ENCODE measurements at places on chromosomes 3 and 15.

DNA sequence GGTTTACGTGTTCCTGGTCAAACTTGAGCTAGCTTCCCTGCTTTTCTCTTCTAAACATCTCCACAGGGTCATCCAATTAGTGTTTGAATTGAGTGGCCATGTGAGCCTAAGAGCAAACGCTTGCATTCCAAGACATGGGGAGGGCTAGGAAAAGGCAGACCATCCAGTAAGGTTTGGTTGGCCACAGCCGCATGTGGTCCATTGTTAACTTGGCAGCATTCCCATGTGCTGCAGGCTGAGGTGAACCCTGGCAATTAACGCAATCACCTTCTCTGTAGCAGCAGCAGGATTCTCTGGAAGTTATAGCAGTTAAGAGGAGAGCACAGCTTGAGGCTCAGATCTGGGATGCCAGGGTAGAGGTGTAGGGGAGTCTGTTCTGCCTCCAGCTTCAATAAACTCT lies 502.2 kb upstream of the LMCD1 start:
- DNase-seq: no peak

DNA sequence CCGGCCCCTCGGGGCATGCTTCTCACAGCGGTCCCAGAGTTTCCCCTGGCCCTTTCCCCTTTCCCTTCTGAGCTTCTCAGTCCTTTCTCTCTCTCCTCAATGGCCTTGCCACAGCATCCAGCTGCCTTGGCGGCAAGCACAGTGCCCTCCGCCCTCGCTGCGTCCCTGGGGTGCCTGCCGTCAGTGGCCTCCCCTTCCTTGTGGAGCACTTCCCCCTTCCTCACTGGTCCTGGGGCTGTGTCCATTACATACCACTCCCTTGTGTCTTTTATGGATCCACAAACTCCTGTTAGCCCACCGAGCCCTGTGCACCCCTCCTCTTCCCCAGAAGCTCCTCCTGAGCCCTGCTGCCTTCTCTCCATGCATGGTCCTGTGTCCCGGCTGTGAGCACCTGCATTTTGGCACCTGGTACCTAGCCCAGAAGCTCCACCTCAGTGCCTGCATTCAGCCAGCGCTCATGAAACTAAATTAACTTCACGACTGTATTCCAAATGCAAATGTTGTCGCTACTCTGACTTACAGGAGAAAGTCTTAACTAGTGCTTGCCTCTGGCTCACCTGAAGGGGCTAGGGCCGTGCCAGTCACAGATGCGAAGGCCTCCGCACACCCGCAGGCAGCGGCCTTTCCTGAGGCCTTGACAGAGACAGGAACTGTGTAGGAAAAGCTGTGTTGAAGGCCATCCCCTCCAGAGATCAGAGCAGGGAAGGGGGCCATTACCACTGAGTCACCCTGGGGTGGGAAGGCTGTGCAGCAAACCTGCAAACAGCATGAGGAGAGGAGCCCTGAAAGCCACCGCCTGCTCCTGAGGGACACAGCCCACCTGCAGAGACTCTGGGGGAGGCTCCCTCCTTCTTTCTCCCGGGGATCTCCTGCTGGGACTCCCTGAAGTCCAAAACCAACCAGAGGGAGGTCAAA lies 19.1 kb upstream of the KLF13 start:
- no peak for DNase-seq

GRCh38 chr3:116757315-116757714 lies 47.7 kb downstream of the TUSC7 start:
- DNase-seq: no peak

DNA sequence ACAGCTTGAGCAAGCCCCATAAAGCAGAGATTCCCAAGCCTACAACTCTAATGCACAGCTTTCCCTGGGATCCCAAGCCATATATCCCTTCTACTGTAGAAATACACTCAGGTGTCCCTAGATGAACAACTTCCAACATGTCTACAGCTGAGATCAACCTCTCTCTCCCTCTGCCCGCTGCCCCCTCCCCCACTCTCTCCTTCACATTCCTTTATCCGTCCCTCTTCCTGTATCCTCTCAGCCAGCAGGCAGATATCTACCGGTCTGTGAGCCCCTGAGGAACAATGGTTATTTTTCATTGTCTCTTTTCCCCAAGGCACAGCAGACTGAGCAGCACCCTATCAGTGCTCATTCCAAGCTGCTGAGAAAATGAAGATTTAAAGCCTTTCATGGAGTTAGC lies 138.6 kb downstream of the SUCLG2 start:
- no peak for DNase-seq

DNA sequence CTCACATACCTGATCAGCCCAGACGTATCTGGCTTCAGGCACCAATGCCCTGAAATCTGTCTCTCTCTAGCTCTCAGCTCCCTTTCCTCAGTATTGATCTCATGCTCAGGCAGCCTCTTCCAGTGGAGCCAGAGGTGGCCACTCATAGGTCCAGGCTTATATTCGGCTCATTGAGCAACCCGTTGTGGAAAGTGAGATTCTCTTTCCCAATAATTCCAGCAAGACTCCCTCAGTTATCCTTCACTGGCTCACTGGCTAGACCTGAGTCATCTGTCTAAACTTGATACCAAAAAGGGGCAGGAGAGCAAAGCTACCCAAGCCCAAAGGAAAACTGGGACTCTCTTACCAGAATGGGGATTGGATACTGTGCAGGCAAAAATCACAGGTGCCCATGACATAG lies 33.4 kb upstream of the FRMD4B start:
- DNase-seq: no peak

DNA sequence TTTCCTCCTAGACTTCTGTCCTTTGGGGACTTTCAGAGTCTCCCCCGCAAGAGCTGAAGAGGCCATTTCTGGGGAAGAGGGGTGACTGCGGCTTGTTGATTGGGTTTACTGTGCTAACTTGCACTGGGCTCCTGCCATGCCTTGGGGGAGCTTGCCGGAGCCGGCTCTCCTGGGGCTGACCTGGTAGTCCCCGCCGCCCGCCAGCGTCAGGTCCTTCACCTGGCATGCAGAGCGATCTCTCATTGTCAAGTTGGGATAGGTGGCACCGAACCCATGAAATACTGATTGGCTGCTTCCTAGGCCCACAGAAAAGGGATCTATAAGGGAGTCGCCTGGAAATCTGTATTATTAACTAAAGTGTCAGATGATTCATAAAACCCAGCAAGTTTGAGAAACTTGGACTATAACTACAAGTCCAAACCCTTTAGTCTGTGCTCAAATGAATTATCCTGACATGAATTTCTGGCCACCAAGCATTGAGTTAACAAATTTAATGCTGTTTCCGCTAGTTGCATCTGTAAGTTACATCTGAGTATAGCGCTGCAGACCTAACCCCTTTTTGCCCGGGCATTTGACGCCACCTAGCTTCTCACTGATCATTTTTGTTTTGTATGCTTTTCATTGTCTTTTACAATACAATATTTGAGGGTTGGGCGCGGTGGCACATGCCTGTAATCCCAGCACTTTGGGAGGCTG lies 607 bp upstream of the IMP3 start:
- DNase-seq: peak; percentile 76

GRCh38 chr15:59039225-59039624 lies 51.8 kb downstream of the RNF111 start:
- no peak for DNase-seq

- no peak for DNase-seq
These were observed 13.9 kb downstream of the DNAJB8 start for GRCh38 chr3:128452678-128453275.

DNA sequence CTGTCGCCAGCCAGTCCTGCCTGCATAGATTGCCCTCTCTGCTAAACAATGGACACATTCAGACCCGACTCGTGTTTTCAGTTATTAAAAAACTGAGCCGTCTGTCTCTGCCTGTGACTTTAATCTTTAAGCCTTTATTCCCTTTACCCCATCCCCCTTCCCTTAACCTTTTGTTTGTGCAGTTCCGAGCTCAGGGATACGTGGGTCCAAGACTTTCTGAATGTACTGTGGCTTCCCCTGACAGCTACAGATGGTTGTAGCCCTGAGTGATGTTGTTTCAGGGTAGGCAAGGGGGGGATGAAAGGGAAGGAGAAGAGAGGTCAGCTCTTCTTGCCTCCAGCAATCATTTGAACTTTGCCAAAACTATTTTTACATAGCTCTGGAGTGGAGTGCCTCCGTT lies 44.6 kb downstream of the EEFSEC start:
- no peak for DNase-seq

DNA sequence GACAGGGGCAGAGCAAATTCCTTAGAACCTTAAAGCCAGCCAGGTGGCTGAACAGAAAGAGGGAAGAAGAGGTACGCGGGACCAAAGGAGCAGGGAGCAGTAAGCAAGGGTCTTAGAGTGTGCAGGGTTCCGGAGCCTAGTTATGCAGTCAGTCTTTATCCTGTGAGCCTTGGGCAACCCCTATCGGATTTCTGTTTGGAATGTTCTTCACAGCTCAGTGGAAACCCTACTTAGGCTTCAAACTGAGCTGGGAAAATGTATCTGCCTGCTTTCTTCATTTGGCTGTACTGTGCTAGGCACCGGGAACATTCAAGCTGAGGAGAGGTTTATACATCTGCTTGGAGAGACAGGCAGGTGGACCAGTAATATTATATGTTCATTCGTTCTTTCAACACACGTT lies 37.1 kb downstream of the PSMD6 start:
- DNase-seq: no peak
